ENCODE measurements at places on chromosomes 12 and 14.

DNA sequence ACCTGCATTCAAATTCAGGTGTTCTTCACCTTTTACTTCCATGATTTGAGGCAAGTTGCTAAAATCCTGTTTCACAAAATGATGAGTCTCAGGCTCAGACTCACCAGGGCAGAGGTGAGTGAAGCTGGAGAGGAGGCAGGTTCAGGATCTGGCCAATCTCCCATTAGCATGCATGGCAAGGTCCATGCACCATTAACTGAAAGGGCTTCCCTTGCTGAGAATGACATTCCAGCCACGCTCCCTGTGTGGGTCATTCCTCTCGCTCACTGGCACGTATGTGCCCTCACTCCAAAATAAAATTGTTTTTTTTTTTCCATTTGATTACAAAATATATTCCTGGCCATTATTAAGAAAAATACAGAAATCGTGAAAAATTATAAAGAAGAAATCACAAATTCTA is 257.6 kb downstream of the C12orf75 start:
- DNase-seq: no peak

- DNase-seq: peak; percentile 71
Measured at GRCh38 chr12:112303004-112303403, 79.2 kb downstream of the HECTD4 start.

DNA sequence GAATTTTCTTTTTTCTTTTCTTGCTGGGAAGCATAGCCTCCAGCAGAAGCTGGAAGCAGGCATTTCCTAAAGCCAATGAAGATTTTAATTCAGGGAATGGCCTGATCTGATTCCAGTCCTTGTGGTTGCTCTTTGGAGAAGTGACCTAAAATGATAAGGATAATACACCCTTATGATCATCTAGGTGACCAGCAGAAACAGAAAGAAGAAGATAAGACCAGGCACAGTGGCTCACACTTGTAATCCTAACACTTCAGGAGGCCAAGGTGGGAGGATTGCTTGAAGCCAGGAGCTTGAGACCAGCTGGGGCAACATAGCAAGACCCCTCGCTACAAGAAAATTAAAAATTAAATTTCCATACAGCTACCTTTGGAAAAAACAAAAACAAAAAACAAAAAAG is 51.2 kb downstream of the EEA1 start:
- no peak for DNase-seq

GRCh38 chr12:47786662-47787280 is 13.7 kb downstream of the SLC48A1 start:
- no peak for DNase-seq

DNA sequence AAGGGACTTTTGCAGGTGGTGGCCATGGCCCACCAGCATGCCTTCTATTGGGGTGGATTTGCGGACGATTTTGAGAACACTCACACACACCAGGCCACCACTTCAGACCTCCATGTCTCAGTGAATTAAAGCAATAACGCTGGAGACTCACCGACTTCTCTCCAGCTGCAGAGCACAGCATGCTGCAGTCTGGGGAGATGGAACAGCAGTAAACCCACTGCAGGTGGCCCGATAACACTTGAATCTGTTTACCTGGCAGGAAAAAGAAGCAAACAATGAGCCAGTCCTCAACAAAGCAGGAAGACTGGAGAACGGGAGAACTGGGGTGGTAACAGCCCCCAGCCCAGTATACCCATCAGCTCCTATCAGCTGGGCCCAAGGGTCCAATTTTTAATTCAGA is 21.6 kb downstream of the RFC5 start:
- DNase-seq: no peak

GRCh38 chr12:110590806-110591326 is 7.7 kb upstream of the PPTC7 start:
- DNase-seq: peak; percentile 77

DNA sequence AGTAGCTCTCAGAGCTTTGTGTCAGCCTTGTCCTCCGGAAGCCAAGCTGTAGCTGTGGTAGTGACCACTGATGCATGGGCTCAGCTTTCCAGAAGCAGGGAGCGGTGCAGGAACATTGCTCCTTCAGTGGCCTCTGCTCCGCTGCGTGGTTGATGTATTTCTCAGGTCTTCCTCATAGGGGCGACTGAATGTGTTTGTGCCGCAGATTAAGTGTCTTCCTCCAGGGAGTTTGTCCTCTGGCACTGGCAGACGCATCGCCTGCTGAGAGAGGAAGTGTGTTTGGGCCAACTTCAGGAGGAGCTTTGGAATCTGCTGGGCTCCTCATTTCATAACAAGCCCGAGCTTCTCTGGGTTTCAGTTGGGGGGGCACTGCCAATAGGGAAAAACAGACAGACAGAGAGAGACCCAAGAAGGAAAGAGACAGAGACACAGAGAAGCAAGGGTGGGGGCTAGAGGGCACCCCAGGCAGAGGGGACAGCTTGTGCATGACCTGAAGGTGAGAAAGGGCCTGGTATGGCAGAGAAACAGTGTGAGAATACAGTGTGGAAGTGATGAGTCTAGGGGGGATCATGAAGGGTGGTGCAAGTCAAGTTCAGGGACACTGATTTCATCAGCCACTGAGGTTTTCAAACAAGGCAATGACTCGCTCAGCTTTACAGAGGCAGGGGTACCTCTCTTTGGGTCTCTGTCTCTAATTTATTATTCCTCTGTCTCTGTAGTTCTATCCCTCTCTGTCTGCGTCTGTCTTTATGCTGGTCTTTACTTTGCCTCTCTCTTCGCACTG is 69.4 kb upstream of the PRIMA1 start:
- DNase-seq: no peak

GRCh38 chr12:39077226-39077625 is 171.8 kb upstream of the CPNE8 start:
- no peak for DNase-seq

GRCh38 chr12:81988362-81988761 is 229.2 kb upstream of the PPFIA2 start:
- no peak for DNase-seq

- no peak for DNase-seq
Measured at GRCh38 chr14:103676881-103677675, 38.2 kb downstream of the XRCC3 start.

Data from CD4-positive, alpha-beta T cell treated with Interleukin-2 at 100 ng/mL for 4 hours (primary cell).